Stimulated activated CD4-positive, alpha-beta T cell treated with anti-CD3 and anti-CD28 coated beads, Interleukin-1b, Interleukin-23, amount 100 ng/mL, for 4 hours (primary cell): ENCODE measurements at places on chromosomes 2 and 18.

- no peak for DNase-seq
Measured at GRCh38 chr2:11717623-11718022, 28.8 kb upstream of the LPIN1 start.

GRCh38 chr18:66724664-66725356, 120.9 kb upstream of the CDH19 start:
- no peak for DNase-seq

GRCh38 chr2:129906139-129906860, 73.2 kb upstream of the RAB6C start:
- no peak for DNase-seq

DNA sequence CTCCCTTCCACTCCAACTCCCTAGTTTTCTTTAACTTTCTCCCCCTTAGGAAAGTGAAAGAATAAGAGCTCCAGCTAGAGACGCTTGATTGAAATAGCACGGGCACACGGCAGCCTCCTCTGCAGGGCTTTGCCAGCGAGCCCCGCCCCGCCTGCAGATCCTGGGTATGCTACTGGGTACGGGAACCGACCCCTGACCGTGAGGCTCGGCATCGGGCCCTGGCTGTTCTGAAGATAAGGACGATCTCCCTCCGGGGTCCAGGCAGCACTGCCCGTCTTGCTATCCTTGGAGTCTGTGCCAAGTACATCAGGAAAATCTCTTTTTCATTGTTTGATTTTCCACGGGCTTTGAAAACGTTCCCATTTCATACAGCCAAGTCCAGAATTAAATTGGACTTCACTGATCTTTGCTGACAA, 284.5 kb downstream of the MTX2 start:
- peak; percentile 12 for DNase-seq

- no peak for DNase-seq
Measured at GRCh38 chr2:127618551-127619202, 27.3 kb upstream of the GPR17 start.

DNA sequence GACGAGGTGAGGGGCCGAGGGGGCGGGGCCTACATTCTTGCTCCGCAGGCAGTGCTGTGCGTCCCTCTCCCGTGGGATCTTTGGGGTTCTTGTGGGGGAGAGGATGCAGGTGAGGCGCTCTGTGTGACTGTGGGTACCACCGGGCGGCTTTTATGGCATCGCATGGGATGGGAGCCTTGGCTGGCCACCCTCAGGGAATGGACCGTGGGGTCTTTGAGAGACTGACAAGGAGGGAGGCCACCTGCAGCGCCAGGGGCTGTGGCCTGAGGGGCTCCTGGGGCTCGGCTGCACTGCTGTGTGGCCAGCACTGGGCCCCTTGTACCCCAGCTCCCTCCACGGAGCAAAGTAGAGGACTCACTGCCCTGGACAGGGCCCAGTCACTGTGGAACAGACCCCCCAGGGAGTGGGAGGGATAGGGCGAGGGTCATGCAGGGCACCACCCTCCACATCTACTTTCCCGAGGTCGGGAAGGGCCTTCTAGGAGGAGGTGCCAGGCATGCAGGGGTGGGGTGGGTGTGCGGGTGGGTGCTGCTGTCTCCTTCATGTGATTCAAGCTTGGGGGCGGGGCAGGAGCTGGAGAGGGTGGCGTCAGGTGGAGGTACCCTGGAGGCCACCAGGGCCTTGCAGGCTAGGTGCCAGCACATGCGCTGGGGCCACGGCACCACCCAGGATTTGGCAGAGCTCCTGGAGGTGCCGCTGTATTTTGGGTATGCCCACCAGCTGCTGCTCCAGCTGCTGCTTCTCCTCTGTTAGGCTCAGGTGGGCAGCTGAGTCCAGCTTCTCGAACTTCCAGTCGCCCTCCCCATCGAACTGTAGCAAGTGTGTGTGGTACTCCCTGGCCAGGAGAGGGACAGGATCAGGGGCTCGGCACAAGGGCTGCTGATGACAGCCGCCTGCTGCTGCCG, 1072.4 kb downstream of the RPIA start:
- DNase-seq = no peak

DNA sequence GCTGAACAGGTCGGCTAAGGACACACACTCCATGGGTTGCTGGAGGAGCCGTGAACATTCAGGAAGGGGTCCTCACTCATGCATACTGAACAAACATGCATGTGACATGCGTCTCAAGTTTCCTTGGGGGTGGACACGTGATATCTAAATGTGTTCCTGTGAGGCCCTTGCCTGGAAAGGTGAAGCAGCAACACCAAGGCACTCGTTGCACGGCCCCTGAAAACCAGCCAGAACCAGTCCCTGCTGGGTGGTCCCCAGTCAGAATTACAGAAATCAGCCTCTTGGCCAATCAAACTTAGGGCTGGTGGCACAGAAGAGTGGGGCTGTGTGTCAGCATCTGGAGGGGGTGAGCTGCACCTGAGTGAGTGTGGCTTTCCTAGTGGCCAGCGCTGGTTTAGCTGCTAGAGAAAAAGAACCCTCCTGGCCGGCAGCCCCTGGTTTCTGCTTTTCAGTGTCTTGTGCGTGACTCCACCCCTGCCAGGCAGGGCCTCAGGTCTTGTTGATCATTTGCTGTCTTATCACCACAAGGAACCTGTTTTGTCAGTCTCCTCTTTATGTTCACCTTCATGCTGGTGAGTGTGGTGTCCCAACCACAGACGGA, 3.2 kb upstream of the AQP12B start:
- no peak for DNase-seq

DNA sequence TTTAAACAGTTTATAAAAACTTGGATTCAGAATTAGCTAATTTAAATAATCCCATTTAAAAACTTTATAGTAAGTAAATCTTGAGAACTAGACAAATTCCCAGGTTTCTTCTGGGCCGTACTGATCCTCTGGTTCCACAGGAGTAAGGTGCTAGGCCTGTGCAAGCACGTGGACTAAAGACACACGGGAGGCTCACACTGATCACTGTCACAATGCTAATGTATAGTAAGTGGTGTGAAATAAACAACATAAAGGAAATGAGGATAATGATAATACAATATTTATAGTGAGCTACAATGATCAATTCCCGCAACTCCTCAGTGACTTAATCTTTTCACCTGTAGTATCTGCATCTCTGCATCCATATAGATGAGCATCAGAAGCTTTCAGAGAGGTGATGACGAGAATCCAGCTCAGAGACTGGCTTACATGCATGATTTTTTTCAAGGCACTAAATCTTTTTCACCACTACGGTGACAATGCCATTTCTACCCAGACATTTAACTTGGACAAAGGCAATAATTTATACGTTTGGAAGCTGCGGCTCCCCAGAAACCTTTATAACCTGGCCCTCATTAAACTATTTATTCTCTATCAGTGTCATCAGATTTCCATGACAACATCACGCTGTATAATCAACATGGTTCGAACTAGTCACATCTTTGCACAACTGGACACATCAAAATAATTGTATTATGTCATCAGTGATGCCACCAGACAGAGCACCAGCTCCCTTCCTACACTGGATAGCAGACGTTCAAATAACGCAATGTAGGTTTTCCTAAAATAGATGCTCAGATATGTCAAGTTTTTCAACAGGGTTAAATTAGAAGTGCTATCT, 196.2 kb downstream of the ZNF385B start:
- no peak for DNase-seq

DNA sequence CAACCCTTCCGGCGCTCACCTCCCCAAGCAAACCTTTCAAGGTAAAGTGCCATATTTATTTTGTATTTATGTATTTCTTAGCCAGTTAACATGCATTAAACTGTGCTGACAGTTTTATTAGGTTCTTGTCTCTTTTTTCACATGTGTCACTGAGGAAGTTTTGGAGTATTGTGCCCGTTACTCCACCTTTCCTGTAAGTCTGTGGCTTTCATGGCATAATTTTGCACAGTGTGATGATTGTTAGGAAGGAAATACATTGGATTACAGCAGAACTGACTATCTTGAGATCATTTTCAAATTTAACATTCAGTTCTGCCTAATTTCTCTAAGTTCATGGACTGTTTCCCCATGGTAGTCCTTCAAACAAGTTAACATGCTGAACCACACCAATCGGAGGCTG, 67.7 kb downstream of the COLEC12 start:
- no peak for DNase-seq

DNA sequence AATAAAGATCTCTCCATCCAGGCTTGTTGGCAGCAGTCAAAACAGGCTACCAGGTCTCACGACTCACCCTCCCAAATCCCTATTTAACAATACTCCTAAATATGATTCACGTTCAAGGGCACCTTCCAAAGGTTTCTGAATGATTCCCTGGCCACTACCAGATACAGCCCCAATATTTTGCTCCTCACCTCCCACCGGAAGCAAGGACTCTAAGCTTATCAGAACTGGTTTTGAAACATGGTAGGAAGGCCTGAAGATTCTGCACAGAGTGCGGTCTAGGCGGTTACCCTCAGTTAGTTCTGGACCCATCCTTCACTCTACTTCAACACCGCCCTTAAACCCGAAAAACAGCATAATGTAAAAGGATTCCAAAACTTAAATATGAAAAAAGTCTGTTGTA, 5.2 kb downstream of the PPP4R1 start:
- DNase-seq = no peak

DNA sequence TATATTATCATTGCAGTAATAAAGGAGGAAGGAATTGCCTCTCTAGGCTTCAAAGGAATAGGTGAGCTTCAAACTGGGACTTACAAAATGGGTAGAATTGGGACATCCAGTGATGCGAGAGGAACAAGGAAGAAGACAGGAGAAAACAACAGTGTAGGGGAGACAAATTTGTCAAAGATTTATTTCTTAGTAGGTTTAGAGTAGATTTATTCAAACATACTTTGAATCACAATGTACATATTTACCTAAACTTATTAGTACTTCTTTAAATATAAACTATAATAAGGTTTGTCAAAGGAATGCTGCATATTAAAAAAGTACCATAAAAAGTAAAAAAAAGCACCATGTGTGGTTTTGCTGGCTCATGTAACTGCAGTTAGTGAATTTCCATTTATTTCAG, 161.4 kb upstream of the CDH2 start:
- DNase-seq = no peak

DNA sequence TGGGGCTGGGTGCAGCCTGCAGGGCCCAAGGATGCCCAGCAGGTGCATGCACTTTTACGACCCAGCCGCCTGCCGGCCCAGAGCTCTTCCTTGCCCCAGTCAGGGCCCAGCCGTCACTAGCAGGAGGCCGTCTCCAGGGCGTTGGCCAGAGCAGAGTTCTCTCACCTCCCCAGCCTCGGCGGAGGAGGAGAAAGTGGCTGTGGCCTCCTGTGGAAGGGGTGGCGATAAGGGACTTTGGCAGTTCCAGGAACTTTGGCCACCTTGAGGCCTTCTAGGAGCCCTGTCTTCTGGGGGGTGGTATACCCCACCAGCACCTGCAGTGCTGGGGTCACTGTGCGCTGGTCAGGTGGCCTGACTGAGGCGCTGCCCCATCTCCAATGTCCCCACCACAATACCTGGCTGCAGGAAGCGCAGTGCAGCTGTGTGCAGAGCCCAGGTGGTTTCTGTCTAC, 22.0 kb downstream of the NPPC start:
- DNase-seq = no peak

- DNase-seq = no peak
Measured at GRCh38 chr2:69863298-69863697, 30.5 kb upstream of the SNRNP27 start.

GRCh38 chr2:172087780-172088244, 2.5 kb downstream of the DLX1 start:
- DNase-seq = no peak

DNA sequence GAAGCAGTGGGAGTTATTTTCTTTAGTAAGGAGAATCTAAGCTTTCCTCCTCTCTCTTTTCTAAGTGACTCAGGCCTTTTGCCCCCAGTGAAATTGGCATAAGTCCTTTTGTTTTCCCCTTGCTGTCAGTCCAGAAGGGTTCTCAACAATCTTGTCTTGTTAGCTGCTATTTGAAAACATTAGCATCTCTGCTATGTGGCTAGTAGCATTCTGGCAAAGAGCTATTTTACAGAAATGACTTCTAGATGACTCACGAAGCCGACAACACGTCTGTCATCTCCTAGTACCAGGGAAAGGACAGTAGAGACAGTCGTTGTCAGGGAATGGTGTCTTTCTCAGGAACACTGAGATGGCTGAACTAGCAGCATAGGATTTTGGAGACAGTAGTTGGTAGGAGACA, 14.7 kb downstream of the SMARCAL1 start:
- no peak for DNase-seq

DNA sequence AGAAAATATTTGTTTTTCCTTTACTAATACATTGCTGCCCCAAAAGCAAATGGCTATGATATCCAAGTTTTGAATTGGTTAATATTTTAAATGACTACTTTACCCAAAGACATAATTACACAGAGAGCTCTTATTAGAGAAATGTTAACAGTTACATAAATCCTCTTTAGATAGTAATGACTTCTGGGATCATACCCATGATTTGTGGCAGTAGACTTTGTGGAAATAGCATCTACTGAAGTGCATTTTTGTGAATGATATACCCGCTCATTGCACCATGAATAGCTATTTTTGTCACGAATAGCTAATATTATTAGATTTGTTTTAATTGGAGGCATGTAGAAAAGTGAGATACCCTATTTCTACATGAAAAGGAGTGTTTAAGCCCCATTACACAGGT, 15.8 kb downstream of the NYAP2 start:
- no peak for DNase-seq

GRCh38 chr18:75677696-75678455, 250.4 kb upstream of the SMIM21 start:
- no peak for DNase-seq

GRCh38 chr2:3807853-3808252, 104.5 kb downstream of the DCDC2C start:
- no peak for DNase-seq

GRCh38 chr2:62319070-62319469, 123.2 kb downstream of the B3GNT2 start:
- DNase-seq = no peak

DNA sequence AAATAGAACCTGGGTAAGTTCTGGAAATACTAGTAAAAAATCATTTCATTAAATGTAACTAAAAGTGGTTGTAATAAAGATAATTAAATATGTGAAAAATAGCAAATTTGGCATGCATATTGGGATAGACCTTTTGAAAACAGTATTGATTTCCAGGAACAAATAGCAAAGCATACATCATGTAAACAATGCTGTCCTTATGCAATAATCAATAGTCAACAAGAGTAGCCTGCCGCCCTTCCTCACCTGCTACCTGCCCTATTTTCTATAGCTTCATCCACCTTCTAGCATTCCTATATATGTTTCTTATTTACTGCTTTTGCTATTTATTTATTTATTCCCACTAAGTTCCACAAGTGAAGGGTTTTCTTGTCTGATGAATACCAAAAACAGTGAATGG, 35.1 kb upstream of the KYNU start:
- DNase-seq = no peak

GRCh38 chr2:206203331-206203730, 43.6 kb downstream of the EEF1B2 start:
- no peak for DNase-seq

DNA sequence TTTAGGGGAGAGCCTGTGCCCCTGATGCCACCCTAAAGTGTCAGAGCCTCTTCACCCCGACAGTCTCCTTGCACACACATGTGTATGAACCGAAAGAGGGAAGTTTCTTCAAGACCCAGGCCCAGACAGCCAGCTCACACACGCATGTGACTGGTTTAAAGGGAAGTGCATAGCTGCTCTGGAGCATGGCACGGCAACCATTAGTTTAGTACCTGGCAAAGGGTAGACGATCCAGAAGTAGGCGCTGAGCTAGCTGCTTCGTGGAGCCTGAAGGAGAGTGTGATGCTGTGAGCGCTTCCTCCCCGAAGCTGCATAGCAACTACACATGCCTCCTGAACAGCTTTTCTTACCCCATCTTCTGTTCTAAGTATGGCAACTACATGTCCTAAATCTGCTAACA, 91.7 kb downstream of the ZCCHC2 start:
- DNase-seq = no peak

GRCh38 chr2:1418566-1418965, 5.3 kb downstream of the TPO start:
- no peak for DNase-seq

- DNase-seq = no peak
Measured at GRCh38 chr2:28648147-28648546, 103.5 kb upstream of the PPP1CB start.
